ENCODE measurements at places on chromosomes 2 and 18. TPM values are rescaled to one million over a fixed set of nuclear protein-coding genes. Genes with fewer than 3 reads are reported as not detected.

DNA sequence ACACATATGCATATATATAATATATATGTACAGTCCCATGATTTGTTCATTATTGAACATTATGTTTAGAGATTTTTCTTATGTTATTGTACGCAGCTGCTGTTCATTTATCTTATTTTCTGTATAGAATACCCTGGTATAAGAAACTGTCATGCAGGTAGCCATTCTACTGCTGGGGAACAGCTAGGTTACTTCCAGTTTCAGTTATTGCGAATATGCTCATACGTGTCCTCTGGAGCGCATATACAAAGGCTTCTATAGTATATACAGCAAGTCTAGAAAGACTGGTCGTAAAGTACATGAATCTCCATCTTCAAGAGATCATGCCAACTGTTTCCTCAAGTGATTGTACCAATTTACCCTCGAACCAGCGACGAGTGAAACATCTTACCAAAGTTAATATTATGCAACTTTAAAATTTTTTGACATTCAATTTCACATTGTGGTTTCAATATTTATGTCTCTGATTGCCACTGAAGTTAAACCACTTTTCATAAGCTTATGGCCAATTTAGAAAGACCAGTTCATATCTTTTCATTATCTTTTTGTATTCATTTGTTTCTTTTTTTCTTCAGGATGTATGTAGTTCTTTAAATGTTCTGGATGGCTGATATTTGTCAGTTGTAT, 53.5 kb downstream of the RDH14 start:
- H3K4me3 ChIP-seq = no peak overlapping the region
- H3K4me1 ChIP-seq = no peaks in the 10 kb centered on the region
- no peaks in the 10 kb centered on the region for H3K36me3 ChIP-seq

DNA sequence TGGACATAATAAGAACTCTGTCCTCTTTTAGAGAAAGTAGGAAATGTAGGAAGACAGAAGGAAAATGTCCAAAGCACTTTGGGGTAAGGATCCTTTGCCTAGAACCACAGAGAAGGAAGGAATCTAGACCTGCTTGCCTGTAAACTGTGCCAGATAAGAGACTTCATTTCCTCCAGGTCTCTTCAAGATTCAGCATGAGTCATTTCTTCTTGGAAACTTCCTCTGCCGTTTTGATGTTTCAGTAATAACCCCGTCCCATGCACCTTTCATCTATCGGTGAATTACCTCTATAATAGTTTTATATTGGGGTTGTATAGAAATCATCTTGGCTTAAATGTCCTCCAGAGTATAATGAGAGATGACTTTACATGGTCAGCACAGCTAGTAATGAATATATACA, 63.2 kb upstream of the LRATD1 start:
- no peak for DNase-seq
- no peak overlapping the region for H3K4me3 ChIP-seq
- no peaks in the 10 kb centered on the region for H3K36me3 ChIP-seq
- H3K27me3 ChIP-seq = no peaks in the 10 kb centered on the region
- H3K27ac ChIP-seq = no peak overlapping the region

- no peak for DNase-seq
- H3K36me3 ChIP-seq = no peaks in the 10 kb centered on the region
- no peak overlapping the region for H3K4me3 ChIP-seq
- no peaks in the 10 kb centered on the region for H3K27me3 ChIP-seq
- peaks cover 13% of the 10 kb centered on the region for H3K4me1 ChIP-seq
Observed at GRCh38 chr2:224098481-224099230, 59.6 kb upstream of the SERPINE2 start.

- H3K36me3 ChIP-seq = no peaks in the 10 kb centered on the region
- peak; percentile 2 for DNase-seq
- no peaks in the 10 kb centered on the region for H3K27me3 ChIP-seq
Observed at GRCh38 chr2:134681201-134681600, 37.6 kb downstream of the TMEM163 start.

ARHGAP28 gene
- 3.3 TPM for polyA plus RNA-seq

DNA sequence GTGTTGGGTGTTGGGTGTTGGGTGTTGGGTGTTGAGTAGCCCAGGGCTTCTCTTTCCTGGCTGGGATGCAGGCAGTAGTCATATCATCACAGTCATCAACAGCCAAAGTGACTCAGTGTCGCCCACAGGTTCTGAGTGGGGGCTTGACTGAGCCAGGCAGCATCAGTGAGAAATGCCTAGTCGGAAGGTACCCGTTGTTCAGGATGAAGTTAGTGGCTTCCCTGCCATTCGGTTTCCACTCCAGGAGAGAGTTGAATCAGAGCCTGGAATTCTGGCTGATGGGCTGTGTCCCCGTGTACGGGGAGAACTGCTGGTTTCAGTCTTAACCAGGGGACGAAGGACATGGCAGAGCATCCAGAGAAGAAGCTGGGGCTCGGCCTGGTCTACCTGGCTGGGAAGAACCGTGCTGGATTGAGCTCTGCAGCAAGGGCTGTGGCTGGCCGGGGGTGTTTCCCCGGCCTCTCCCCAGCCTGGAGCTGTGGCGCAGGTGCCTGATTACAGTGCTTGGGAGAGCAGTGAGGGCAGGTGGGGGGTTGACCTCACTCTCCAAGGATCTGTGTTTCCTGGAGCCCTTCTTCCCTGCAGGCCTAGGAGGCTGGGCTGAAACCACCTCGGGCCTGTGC, 49.4 kb downstream of the AGAP1 start:
- H3K27ac ChIP-seq = no peak overlapping the region
- no peaks in the 10 kb centered on the region for H3K36me3 ChIP-seq
- DNase-seq = peak; percentile 49
- no peak overlapping the region for H3K4me3 ChIP-seq

DNA sequence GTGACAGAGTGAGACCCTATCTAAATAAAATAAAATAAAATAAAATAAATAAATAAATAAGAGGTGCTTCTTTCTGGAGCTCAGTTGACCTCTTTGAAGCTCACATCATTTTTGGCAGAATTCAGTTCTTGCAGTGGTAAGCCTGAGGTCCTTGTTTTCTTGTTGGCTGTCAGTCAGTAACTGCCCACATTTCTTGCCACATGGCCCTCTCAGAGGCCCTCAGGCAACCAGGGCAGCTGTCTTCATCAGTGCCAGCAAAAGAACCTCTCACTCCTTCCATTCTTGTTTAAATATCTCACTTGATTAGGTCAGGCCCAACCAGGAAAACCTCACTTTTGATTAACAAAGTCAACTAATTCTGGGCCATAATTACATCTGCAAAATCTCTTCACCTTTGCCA, 53.2 kb downstream of the RAPGEF4 start:
- peaks cover under 1% of the 10 kb centered on the region for H3K4me1 ChIP-seq
- H3K27ac ChIP-seq = no peak overlapping the region
- DNase-seq = no peak
- no peaks in the 10 kb centered on the region for H3K27me3 ChIP-seq
- H3K4me3 ChIP-seq = no peak overlapping the region
- H3K36me3 ChIP-seq = no peaks in the 10 kb centered on the region

- no peak overlapping the region for H3K27ac ChIP-seq
- no peak for DNase-seq
- H3K4me1 ChIP-seq = no peaks in the 10 kb centered on the region
- H3K27me3 ChIP-seq = peaks cover 7% of the 10 kb centered on the region
- no peak overlapping the region for H3K4me3 ChIP-seq
Observed at GRCh38 chr2:203873921-203874631, 6.5 kb downstream of the CTLA4 start.

ALLC gene
- polyA plus RNA-seq = not detected

DNA sequence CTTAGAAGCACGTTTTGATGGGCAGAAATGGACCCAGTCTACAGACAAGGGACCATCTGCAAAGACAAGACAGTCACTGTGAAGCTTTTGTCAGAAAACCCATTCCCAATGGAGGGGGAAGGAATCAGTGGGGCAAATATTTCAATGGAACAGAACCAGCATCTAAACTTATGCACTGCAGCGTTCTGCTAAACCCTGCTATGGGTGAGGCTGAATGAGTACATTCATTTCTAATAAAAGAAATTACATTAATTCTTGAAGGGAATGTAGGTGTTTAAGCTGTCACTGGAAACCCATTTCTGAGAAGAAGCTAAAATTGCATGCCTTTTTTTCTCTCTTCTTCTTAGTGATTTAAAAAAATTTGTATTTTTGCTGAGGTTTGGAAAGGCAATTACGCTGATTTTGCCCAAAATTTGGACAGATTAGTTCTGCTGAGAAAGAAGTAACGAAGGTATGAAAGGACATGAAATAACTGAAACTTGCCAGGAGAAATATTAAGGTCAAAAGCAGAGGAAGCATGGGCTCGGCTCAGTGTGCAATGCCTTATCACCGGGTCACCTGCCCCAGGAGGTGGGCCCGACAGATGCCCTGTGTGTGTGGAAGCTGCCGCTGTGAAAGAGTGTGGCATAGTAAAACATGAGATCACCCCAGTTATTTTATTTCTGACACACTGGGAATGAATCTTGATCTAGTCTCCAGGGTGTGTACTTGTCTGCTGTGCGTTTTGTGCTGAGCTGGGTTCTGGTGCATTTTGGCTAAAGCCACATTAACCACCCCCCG, 24.2 kb downstream of the SH3RF3 start:
- no peaks in the 10 kb centered on the region for H3K36me3 ChIP-seq
- no peak overlapping the region for H3K27ac ChIP-seq
- no peak for DNase-seq
- no peaks in the 10 kb centered on the region for H3K27me3 ChIP-seq
- H3K4me1 ChIP-seq = peaks cover 3% of the 10 kb centered on the region

GRCh38 chr2:109256921-109257320, 127.9 kb downstream of the SH3RF3 start:
- DNase-seq = no peak
- no peak overlapping the region for H3K27ac ChIP-seq
- no peaks in the 10 kb centered on the region for H3K36me3 ChIP-seq
- H3K27me3 ChIP-seq = no peaks in the 10 kb centered on the region
- peaks cover 9% of the 10 kb centered on the region for H3K4me1 ChIP-seq

DNA sequence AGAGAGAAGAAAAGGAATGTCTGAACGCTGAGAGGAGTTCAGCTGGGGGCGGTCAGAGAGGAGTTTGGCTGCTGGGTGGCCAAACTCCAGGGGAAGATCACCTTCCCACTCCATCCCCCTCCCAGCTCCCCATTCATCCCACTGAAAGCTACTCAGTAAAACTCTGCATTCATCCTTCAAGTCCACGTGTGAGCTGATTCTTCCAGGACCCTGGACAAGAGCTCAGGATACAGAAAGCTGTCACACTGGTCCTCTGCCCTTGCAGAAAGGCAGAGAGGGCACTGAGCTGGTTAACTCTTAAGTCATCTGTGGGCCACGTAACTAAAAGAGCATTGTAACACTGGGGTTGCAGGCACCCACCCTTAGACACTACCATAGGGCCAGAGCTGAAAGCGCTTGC, 132.1 kb upstream of the ARL4C start:
- H3K4me3 ChIP-seq = no peak overlapping the region
- peaks cover 21% of the 10 kb centered on the region for H3K4me1 ChIP-seq
- H3K36me3 ChIP-seq = no peaks in the 10 kb centered on the region
- no peaks in the 10 kb centered on the region for H3K27me3 ChIP-seq
- no peak for DNase-seq

DNA sequence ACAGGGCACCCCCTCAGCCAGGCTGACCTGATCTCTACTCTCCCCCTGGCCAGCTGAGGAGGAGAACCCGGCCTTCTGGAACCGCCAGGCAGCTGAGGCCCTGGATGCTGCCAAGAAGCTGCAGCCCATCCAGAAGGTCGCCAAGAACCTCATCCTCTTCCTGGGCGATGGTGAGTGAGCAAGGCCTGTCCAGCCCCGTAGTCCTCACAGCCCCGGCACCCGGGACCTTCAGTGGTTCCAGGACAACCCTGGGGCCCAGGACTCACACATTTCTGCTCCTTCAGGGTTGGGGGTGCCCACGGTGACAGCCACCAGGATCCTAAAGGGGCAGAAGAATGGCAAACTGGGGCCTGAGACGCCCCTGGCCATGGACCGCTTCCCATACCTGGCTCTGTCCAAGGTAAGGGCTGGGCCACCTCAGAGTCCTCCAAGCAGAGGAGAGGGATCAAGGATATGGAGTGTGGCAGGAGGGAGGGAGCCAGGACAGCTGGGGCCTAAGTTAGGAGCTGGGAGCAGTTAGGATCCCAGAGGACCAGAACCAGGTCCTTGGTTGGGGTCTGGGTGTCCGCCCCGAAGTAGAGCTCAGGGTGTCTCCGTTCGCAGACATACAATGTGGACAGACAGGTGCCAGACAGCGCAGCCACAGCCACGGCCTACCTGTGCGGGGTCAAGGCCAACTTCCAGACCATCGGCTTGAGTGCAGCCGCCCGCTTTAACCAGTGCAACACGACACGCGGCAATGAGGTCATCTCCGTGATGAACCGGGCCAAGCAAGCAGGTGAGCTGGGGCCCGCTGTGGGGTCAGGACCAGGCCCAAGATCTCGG, 555 bp downstream of the ALPI start:
- no peaks in the 10 kb centered on the region for H3K4me1 ChIP-seq
- H3K36me3 ChIP-seq = no peaks in the 10 kb centered on the region
- H3K27ac ChIP-seq = no peak overlapping the region
- no peaks in the 10 kb centered on the region for H3K27me3 ChIP-seq

- no peaks in the 10 kb centered on the region for H3K4me1 ChIP-seq
- H3K27me3 ChIP-seq = no peaks in the 10 kb centered on the region
- H3K4me3 ChIP-seq = no peak overlapping the region
- no peaks in the 10 kb centered on the region for H3K36me3 ChIP-seq
- H3K27ac ChIP-seq = no peak overlapping the region
- no peak for DNase-seq
Observed at GRCh38 chr18:13394801-13395200, 176.2 kb downstream of the LDLRAD4 start.

HOXD8 gene
- polyA plus RNA-seq = 0.05 TPM

DNA sequence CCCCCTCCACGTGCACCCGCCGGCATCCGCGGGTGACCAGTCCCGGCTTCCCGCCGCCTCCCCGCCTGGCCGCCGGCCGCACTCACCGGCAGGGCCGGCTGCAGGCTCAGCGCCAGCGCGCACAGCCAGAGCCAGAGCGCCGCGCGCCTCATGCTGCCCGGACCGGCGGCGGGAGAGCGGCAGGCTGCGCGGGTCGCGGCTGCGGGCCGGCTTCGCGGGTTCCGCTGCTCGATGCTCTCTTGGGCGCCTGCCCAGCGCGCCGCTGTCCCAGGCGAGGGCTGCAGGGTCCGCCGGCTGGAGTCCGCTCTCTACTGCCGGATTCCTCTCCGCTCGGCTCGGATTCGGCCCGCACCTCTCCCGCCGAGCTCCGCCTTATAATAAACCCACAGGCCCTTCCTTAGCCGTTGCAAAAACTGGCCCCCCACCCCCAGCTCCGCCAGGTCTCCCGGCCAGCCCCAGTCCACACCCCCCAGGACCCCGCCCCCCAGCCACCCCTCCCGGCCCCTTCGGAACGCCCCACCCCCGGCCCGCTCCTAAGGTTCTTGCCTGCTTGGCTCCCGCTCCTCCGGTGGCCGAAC, at the start of gene SDC1:
TSS of gene SDC1 (minus strand) at position 415 of the 578 bp plus-strand sequence. CDS start at position 152, 263 bp downstream.
- no peaks in the 10 kb centered on the region for H3K27me3 ChIP-seq
- no peaks in the 10 kb centered on the region for H3K36me3 ChIP-seq
- peak within 1 kb of the TSS; percentile 45 for H3K27ac ChIP-seq
- peaks cover 19% of the 10 kb centered on the region for H3K4me1 ChIP-seq
- DNase-seq = peak; percentile 64

DNA sequence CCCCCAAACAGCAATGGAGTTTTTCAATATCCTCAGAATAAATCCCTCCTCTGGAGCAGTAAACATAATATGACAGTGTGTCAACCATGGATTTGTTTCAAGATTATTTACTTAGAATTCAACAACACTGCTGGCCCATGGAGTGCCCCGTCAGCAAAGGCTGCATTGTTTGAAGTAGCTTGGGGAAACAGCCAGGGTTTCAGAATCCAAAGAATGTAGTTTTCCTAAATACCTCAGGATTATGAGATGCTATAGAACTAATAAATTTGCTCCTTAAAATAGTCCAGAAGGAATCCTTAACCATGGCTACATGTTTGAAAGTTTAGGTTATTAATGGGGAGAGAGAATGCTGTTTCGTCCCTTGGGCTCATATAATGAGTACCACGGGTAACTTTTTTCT, 13.1 kb upstream of the CETN1 start:
- H3K4me3 ChIP-seq = no peak overlapping the region
- no peak for DNase-seq
- no peaks in the 10 kb centered on the region for H3K36me3 ChIP-seq
- H3K4me1 ChIP-seq = no peaks in the 10 kb centered on the region

All from fibroblast of lung (primary cell).